Forelimb muscle (tissue), 1 donor: ENCODE measurements at places on chromosomes 11 and 22. TPM values are rescaled to one million over a fixed set of nuclear protein-coding genes. Genes with fewer than 3 reads are reported as not detected.

The ACTN3 gene
- polyA plus RNA-seq = 24.1 TPM

GRCh38 chr22:29720811-29721323 is 1.1 kb downstream of the CABP7 start:
- DNase-seq = no peak

GRCh38 chr11:110251836-110252235 is 44.6 kb downstream of the RDX start:
- DNase-seq = no peak

GRCh38 chr11:73227571-73228211 is 9.6 kb downstream of the P2RY2 start:
- no peak for DNase-seq
